Right renal pelvis (tissue), 4 donors: ENCODE measurements at places on chromosomes 7 and 10. TPM values are rescaled to one million over a fixed set of nuclear protein-coding genes. Genes with fewer than 3 reads are reported as not detected.

GPR146 gene
- 5.4 TPM for polyA plus RNA-seq

PNLIPRP1 gene
- 0.22 TPM for polyA plus RNA-seq

VWDE gene
- 4.0 TPM for polyA plus RNA-seq

SLC26A4 gene
- polyA plus RNA-seq = 3.5 TPM

ELOVL3 gene
- 3.4 TPM for polyA plus RNA-seq

WNT16 gene
- polyA plus RNA-seq = not detected

GPR15LG gene
- 0.78 TPM for polyA plus RNA-seq

RTKN2 gene
- polyA plus RNA-seq = 10.0 TPM

CASD1 gene
- 53.8 TPM for polyA plus RNA-seq

IFIT1 gene
- polyA plus RNA-seq = 15.0 TPM

CYP2C19 gene
- not detected for polyA plus RNA-seq

TAC1 gene
- not detected for polyA plus RNA-seq

RP9 gene
- 30.0 TPM for polyA plus RNA-seq

VSTM2A gene
- 1.4 TPM for polyA plus RNA-seq

MSS51 gene
- 1.9 TPM for polyA plus RNA-seq

POLR2J gene
- 29.4 TPM for polyA plus RNA-seq

LRRC18 gene
- 0.13 TPM for polyA plus RNA-seq

MUC12 gene
- polyA plus RNA-seq = 0.24 TPM

VPS26A gene
- polyA plus RNA-seq = 103 TPM

NOM1 gene
- 17.6 TPM for polyA plus RNA-seq

AIMP2 gene
- polyA plus RNA-seq = 26.3 TPM

ZNF503 gene
- 70.5 TPM for polyA plus RNA-seq

RHEB gene
- 147 TPM for polyA plus RNA-seq

INA gene
- polyA plus RNA-seq = 1.1 TPM

SLC18A3 gene
- polyA plus RNA-seq = not detected

NPC1L1 gene
- polyA plus RNA-seq = 2.9 TPM

TRIM74 gene
- polyA plus RNA-seq = 1.3 TPM

ERVW-1 gene
- polyA plus RNA-seq = 0.83 TPM

RGS10 gene
- polyA plus RNA-seq = 35.7 TPM

MMRN2 gene
- 27.2 TPM for polyA plus RNA-seq

ZNF680 gene
- 19.0 TPM for polyA plus RNA-seq

SPDYE8 gene
- polyA plus RNA-seq = 0.15 TPM

SHH gene
- polyA plus RNA-seq = 2.6 TPM

AZGP1 gene
- polyA plus RNA-seq = 64.0 TPM

IMPDH1 gene
- polyA plus RNA-seq = 29.9 TPM

CYP2C8 gene
- polyA plus RNA-seq = 4.1 TPM

AVPI1 gene
- 4.7 TPM for polyA plus RNA-seq

TMEM139 gene
- 58.5 TPM for polyA plus RNA-seq

CXCL12 gene
- polyA plus RNA-seq = 604 TPM

CFAP46 gene
- 9.9 TPM for polyA plus RNA-seq

CLCN1 gene
- 0.17 TPM for polyA plus RNA-seq

ERCC6 gene
- 16.5 TPM for polyA plus RNA-seq

CPA2 gene
- 0.40 TPM for polyA plus RNA-seq

CRPPA gene
- polyA plus RNA-seq = 5.0 TPM

CALN1 gene
- 0.90 TPM for polyA plus RNA-seq

ADRB1 gene
- polyA plus RNA-seq = 0.09 TPM

NPFFR1 gene
- 0.20 TPM for polyA plus RNA-seq

CRYGN gene
- polyA plus RNA-seq = 1.8 TPM

VWC2 gene
- 1.1 TPM for polyA plus RNA-seq

EPDR1 gene
- 23.1 TPM for polyA plus RNA-seq

KAZALD1 gene
- polyA plus RNA-seq = 10.6 TPM
